ENCODE measurements at places on chromosomes 2 and 18. TPM values are rescaled to one million over a fixed set of nuclear protein-coding genes. Genes with fewer than 3 reads are reported as not detected.

The STON1 gene
- 1.7 TPM for total RNA-seq

The CFAP65 gene
- total RNA-seq: not detected

The RUFY4 gene
- total RNA-seq: not detected

The DCAF17 gene
- 22.1 TPM for total RNA-seq

The ANO7 gene
- total RNA-seq: 6.5 TPM

The OTOS gene
- not detected for total RNA-seq

The ZAP70 gene
- total RNA-seq: not detected

The PPP4R3B gene
- 73.4 TPM for total RNA-seq

The SRD5A2 gene
- not detected for total RNA-seq

The HOXD10 gene
- not detected for total RNA-seq

The DIPK1C gene
- not detected for total RNA-seq

The ZC3H6 gene
- 10.0 TPM for total RNA-seq

The IL1R2 gene
- total RNA-seq: 3.8 TPM

The SNRNP200 gene
- 229 TPM for total RNA-seq
